Upper lobe of right lung (tissue), 1 donor: ENCODE measurements at places on chromosomes 7 and 10. TPM values are rescaled to one million over a fixed set of nuclear protein-coding genes. Genes with fewer than 3 reads are reported as not detected.

GRCh38 chr7:3063016-3063753 lies 19.5 kb upstream of the CARD11 start:
- no peaks in the 10 kb centered on the region for H3K36me3 ChIP-seq
- no peak overlapping the region for H3K27ac ChIP-seq
- H3K27me3 ChIP-seq, result no peaks in the 10 kb centered on the region
- no peak overlapping the region for H3K4me3 ChIP-seq
- no peaks in the 10 kb centered on the region for H3K4me1 ChIP-seq
- DNase-seq, result no peak

DNA sequence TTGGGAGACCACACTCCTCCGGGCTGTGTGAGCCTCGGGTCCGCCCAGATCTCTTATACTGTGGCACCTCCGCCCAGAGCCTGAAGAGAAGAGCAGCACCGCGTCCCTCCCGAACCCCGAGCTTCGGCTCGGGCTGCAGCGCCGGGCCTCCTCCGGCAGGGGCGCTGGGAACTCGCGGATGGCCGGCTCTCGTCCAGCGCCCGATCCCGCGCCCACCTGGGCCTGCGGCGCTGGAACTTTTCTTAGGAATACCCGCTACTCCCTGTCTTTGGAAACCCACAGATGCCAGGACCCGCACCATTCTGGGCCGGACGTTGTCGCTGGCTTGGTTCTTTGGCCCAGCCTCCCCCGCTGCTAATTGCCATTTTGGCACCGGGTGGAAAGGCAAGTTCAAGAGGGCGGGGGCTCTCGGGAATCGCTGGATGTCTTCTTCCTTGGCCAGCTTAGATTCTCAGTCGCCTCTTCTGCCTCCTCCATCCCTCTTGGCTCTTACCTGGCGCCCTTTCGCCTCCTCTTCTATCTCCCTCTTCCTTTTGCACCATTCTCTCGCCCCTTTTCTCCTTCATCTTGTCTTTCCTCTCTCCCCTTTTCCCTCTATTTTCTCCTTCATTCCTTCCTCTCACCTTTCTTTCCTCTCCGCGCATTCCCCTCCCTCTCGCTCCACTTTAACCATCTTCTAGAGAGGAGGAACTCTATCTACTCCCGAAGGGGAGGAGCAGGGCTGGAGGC lies 2.1 kb upstream of the SORCS3 start:
- no peaks in the 10 kb centered on the region for H3K4me1 ChIP-seq
- no peak overlapping the region for H3K4me3 ChIP-seq
- no peak for DNase-seq
- peaks cover 73% of the 10 kb centered on the region for H3K27me3 ChIP-seq
- H3K36me3 ChIP-seq, result no peaks in the 10 kb centered on the region
- no peak overlapping the region for H3K27ac ChIP-seq

GRCh38 chr7:6186577-6186976 lies 85.8 kb downstream of the CYTH3 start:
- no peak for DNase-seq
- no peaks in the 10 kb centered on the region for H3K27me3 ChIP-seq
- H3K4me1 ChIP-seq, result no peaks in the 10 kb centered on the region
- H3K4me3 ChIP-seq, result no peak overlapping the region

- H3K36me3 ChIP-seq, result peaks cover 98% of the 10 kb centered on the region
- H3K27ac ChIP-seq, result no peak overlapping the region
- no peaks in the 10 kb centered on the region for H3K4me1 ChIP-seq
- no peak for DNase-seq
- H3K27me3 ChIP-seq, result no peaks in the 10 kb centered on the region
- no peak overlapping the region for H3K4me3 ChIP-seq
Observed at GRCh38 chr10:100927266-100927665, 14.5 kb downstream of the SLF2 start.

GRCh38 chr10:96588060-96588554 lies 1.3 kb upstream of the TM9SF3 start:
- no peaks in the 10 kb centered on the region for H3K36me3 ChIP-seq
- H3K4me3 ChIP-seq, result peak overlapping the region; percentile 92
- H3K4me1 ChIP-seq, result peaks cover 35% of the 10 kb centered on the region
- DNase-seq, result no peak

GRCh38 chr7:24786941-24787340 lies 29.7 kb upstream of the GSDME start:
- H3K27me3 ChIP-seq, result no peaks in the 10 kb centered on the region
- no peak overlapping the region for H3K27ac ChIP-seq
- no peaks in the 10 kb centered on the region for H3K36me3 ChIP-seq
- H3K4me1 ChIP-seq, result no peaks in the 10 kb centered on the region
- DNase-seq, result no peak
- no peak overlapping the region for H3K4me3 ChIP-seq

- H3K4me1 ChIP-seq, result no peaks in the 10 kb centered on the region
- DNase-seq, result no peak
- H3K36me3 ChIP-seq, result peaks cover 41% of the 10 kb centered on the region
- H3K27me3 ChIP-seq, result no peaks in the 10 kb centered on the region
Observed at GRCh38 chr7:94540428-94540827, 30.8 kb downstream of the CASD1 start.

DNA sequence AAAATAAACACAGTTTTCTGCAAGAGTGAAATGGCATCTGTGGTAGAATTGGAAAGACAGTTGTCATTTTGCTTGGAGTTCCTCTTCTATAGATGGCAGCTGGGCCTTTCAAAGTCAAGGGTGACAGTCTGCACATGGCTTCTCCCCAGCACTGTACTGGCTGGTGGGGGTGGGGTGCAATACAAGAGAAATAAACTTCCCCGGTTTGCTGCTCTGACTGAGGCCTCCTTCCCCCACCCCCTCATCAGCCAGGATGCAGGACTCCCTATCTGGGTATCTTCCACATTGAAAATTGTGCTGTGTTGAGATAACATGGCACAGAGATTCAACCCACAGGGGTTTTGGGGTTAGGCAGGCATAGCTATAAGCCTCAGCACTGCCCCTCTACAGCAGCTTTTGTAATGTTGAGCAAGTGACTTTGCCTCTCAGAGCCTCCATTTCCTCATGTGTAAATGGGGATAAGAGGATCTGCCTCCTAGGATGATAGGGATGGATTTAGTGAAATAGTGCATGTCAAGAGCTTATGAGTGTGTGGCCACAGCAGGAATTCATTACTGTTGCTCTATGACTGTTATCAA lies 85.8 kb upstream of the WDR11 start:
- H3K4me1 ChIP-seq, result no peaks in the 10 kb centered on the region
- H3K36me3 ChIP-seq, result no peaks in the 10 kb centered on the region
- no peaks in the 10 kb centered on the region for H3K27me3 ChIP-seq
- H3K4me3 ChIP-seq, result no peak overlapping the region
- H3K27ac ChIP-seq, result no peak overlapping the region

DNA sequence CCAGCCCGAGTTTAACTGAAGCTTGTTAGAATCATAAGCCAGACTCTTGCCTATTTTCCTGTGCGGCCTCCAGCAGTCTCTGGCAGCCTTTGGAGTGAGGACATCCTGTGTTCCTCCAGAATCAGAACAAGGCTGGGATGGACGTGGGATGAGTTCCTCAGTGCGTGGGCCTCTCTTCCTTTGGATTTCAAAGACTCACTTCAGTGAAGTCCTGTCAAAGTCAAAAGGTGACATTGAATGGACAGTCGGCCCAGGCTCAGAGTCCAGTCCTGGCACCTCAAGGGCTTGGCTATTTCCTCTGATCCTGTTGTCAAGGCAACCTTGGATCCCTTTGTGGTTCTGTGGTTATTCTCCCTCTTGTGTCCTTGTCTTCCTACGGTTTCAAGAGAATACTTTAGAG lies 21.4 kb upstream of the SMC3 start:
- no peak for DNase-seq
- no peak overlapping the region for H3K4me3 ChIP-seq
- H3K27ac ChIP-seq, result no peak overlapping the region
- no peaks in the 10 kb centered on the region for H3K27me3 ChIP-seq

The GRID1 gene
- total RNA-seq, result 3.0 TPM

The IFIT1B gene
- not detected for total RNA-seq

The PGAM2 gene
- total RNA-seq, result 1.1 TPM

The TMEM26 gene
- total RNA-seq, result 0.46 TPM

The SPDYE2B gene
- not detected for total RNA-seq

The SSC4D gene
- total RNA-seq, result 1.1 TPM

The OR13A1 gene
- total RNA-seq, result not detected
